ENCODE measurements at places on chromosomes 5 and 9.

- no peaks in the 10 kb centered on the region for H3K36me3 ChIP-seq
- no peaks in the 10 kb centered on the region for H3K4me1 ChIP-seq
- no peak overlapping the region for H3K4me3 ChIP-seq
Observed at GRCh38 chr9:12554636-12555035, 138.5 kb upstream of the TYRP1 start.

DNA sequence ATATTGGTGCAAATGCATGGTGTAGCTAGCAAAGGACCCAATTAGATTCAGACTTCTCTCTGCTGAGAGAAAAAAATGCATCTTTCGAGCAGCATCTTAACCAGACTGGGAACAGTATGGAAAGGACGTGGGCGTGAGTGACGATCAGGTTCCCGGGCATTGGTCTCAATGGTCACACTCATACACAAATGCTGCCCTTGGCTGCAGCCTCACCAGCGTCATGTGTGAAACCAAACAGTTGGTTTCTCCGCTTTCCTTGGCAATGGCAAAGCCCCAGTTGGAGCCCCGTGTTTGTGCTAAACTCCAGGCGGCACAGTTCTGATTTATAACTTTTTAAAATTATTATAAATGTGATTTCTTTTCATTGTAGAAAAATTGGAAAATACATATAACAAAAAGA lies 237.8 kb downstream of the SEC61B start:
- H3K27ac ChIP-seq: no peak overlapping the region
- H3K4me1 ChIP-seq: no peaks in the 10 kb centered on the region
- H3K4me3 ChIP-seq: no peak overlapping the region

- no peak overlapping the region for H3K4me3 ChIP-seq
- H3K36me3 ChIP-seq: no peaks in the 10 kb centered on the region
- H3K27ac ChIP-seq: no peak overlapping the region
- no peaks in the 10 kb centered on the region for H3K27me3 ChIP-seq
- DNase-seq: no peak
Observed at GRCh38 chr5:2373631-2374030, 377.8 kb downstream of the IRX2 start.

GRCh38 chr5:140402258-140403074 lies 833 bp downstream of the ANKHD1 start:
- H3K27me3 ChIP-seq: no peaks in the 10 kb centered on the region
- peak overlapping the region; percentile 97 for H3K4me3 ChIP-seq
- H3K36me3 ChIP-seq: peaks cover 5% of the 10 kb centered on the region
- no peak for DNase-seq
- peak overlapping the region; percentile 73 for H3K27ac ChIP-seq

GRCh38 chr5:175443514-175444059 lies 395 bp downstream of the DRD1 start:
- H3K4me3 ChIP-seq: peak overlapping the region; percentile 73
- H3K27me3 ChIP-seq: peaks cover 8% of the 10 kb centered on the region

DNA sequence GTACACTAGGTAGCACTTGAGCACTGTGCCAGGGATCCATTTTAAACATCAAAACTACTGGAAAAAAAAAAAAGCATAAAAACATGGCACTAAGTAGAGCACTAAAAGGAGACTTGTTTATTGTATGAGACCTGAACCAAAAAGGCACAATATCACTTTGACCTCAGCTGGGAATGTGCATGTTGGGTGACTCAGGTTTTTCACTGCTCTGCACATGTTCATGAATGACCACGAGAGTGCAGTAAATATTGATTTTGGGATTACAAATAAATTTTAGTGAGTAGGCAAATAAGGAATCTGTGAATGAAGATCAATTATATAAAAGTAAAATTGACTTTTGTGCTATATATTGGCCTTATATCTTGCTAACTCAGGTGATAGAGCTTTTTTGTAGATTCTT lies 11.8 kb downstream of the RMI1 start:
- no peak overlapping the region for H3K27ac ChIP-seq
- H3K36me3 ChIP-seq: no peaks in the 10 kb centered on the region
- H3K4me3 ChIP-seq: no peak overlapping the region
- H3K27me3 ChIP-seq: no peaks in the 10 kb centered on the region
- H3K4me1 ChIP-seq: no peaks in the 10 kb centered on the region

GRCh38 chr5:116911074-116911473 lies 336.5 kb upstream of the SEMA6A start:
- H3K4me1 ChIP-seq: no peaks in the 10 kb centered on the region
- no peaks in the 10 kb centered on the region for H3K27me3 ChIP-seq
- no peak overlapping the region for H3K4me3 ChIP-seq

DNA sequence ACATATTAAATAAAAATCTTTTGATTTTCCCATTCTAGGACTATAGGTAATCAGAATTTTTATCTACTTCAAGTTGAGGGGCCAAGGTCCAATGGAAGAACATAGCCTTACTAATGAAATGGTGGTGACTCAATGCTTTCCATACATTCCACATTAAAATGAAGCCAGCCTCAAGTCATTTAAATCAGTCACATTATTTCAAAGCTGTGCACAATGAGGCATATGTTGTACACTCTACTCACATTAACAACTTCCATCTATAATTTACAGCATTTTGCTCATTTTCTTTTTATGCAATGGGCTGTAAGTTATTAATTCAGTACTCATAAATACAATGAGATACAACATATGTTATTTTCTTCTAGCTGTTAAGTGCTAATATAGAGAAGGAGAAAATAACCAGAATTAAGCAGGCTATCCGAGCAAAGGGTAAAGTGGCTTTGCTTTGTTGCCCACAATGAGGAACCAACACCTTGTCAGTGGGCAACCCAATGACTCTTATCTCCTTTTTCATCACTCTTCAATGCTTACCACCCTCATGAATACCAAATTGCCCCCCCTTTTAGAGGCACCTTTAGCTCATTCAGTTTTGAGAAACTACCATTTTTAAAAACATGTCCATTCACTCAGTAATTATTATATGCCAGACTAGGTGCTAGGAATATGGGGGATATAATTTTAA lies 52.4 kb downstream of the TTLL11 start:
- H3K27ac ChIP-seq: no peak overlapping the region
- H3K36me3 ChIP-seq: no peaks in the 10 kb centered on the region
- no peaks in the 10 kb centered on the region for H3K27me3 ChIP-seq
- no peak for DNase-seq

GRCh38 chr9:21455320-21455719 lies 15.1 kb downstream of the IFNA1 start:
- H3K36me3 ChIP-seq: no peaks in the 10 kb centered on the region
- peak; percentile 15 for DNase-seq
- no peak overlapping the region for H3K4me3 ChIP-seq
